ENCODE measurements at places on chromosomes 1 and 21.

GRCh38 chr1:89762779-89763648 lies 57.8 kb upstream of the LRRC8D start:
- peak; percentile 68 for DNase-seq

DNA sequence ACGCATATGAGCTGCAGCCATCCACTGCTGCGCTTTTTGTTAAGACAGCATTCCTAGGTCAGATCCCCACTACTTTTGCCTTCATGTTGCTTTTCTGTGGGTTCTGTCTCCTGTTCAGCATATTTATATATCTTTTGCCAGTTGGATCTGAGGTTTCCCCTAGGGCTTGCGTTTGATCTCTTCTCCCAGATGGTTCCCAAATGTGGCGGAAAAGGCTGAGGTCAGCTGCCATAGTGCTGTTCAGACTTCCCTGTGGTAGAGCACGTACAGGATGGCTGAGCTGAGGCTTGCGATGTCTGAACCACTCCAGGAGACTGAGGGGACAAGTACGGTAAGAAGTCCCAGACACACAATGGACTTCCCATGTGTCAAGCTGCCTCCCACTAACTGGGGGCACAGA lies 39.8 kb downstream of the COL6A1 start:
- DNase-seq = no peak

DNA sequence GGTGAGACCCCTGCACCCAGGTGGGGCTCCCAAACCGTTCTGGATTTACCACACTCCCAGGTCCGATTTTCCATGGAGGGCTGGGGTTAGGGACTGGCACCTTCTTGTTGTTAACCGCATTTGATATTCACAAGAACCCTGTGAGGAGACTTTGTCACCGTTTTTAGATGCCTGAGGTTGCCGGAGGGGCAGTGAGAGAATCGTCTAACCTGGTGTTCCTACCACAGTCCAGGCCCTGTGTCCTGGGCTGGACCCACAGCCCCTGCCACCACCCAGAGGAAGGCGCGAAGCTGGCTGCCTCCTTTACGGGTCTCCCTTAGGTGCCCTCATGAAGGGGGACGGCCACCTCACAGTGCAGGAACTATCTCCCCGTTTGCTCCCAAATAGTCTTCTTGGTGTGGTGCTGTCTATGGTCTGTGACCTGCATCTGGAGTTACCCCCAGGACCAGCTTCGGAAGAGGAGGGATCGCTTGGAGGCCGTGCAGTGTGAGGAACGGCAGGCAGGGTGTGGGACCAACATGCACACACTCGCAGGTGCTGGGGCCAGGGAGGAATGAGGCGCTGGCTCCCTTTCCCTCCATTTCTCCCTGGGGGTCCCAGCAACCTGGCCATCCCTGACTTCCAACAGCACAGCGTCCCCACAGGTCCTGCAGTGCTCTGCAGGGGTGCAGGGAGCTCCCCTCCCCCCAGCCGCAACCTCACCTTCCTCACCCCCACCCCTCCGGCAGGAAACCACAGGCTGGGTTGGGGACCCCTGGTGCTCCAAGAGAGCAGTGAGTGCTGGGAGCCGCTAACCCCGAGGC lies 7.0 kb downstream of the SIM2 start:
- DNase-seq = peak; percentile 12

DNA sequence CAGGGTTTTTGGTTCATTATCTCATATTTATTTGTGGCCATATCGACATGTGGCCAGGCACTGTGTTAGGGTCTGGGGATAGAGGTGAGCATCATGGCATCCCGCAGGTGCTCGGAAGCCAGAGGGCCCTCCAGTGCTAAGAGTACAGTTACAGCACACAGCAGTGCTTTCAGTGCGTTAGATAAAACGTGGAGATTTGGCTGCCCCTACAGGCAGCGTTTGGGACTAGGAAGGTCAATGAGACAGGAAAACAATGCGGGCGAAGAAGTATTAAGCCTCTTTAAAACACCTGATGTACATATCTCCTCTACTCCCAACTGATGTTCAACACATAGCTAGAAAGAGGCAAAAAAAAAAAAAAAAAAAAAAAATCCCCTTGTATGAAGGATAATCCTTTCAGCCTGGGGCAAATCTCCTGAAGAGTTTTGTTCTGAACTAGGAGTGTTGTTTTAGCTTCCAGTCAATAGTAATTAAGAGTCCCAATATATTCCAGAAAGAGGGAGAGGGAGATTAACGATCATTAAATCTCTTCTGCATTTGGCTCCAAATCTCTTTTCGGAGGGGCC lies 80.1 kb downstream of the CAPZB start:
- DNase-seq = no peak

DNA sequence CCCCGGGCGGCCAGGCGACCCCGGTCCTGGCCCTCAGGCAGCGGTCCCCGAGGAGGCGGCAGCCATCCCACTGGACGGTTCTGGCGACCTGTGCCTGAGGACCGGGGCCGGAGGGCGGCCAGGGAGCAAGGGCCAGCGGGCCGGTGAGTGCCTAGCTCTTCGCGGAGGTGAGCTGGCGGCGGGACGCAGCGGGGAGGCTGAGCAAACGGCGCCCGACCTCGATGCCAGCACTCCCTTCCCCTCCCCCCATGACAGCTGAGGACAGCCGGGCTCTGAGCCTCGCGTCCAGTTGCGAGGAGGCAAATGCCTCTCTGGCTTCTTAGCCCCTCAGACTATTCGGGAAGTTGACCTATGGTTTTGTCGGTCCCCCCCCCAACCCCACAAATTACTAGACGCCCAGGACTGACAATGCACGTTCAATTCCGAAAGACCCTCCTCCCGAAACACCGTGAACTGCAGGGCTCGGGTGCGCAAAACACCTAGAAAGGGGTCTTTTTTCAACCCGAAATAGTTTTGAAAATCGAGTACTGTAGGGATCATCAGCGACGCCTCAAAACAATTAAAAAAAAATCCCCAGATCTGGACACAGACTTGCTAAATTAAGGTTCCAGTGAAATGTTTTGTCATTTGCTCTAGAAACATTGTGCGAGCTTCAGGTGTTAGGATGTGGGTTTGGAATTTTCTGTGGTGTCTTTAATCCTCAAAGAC lies 8.3 kb downstream of the CDKN2C start:
- DNase-seq = no peak

DNA sequence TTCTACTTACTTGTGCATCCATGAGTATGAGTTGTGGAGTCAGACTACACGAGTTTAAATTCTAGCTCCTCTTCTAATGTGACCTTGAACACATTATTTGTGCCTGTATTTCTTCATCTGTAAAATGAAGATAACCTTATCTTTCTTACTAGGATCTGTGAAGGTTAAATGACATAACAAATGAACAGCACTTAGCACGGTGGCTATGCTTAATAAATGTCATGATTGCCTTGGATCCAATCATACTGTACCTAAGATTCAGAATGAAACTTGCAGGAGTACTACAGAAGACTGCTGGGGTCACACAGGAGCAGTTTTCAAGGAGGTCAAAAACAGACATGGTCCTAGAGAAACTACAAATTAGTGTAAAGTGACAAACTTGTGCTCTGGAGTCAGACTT lies 22.2 kb upstream of the ALG14 start:
- DNase-seq = no peak

GRCh38 chr1:17447501-17447992 lies 8.1 kb upstream of the RCC2 start:
- DNase-seq = no peak
